Effector memory CD8-positive, alpha-beta T cell (primary cell): ENCODE measurements at places on chromosomes 1 and 21.

GRCh38 chr1:235588916-235589515 lies 60.6 kb downstream of the GNG4 start:
- no peak for DNase-seq
- H3K27ac ChIP-seq: no peak overlapping the region
- no peaks in the 10 kb centered on the region for H3K36me3 ChIP-seq
- H3K4me3 ChIP-seq: no peak overlapping the region

DNA sequence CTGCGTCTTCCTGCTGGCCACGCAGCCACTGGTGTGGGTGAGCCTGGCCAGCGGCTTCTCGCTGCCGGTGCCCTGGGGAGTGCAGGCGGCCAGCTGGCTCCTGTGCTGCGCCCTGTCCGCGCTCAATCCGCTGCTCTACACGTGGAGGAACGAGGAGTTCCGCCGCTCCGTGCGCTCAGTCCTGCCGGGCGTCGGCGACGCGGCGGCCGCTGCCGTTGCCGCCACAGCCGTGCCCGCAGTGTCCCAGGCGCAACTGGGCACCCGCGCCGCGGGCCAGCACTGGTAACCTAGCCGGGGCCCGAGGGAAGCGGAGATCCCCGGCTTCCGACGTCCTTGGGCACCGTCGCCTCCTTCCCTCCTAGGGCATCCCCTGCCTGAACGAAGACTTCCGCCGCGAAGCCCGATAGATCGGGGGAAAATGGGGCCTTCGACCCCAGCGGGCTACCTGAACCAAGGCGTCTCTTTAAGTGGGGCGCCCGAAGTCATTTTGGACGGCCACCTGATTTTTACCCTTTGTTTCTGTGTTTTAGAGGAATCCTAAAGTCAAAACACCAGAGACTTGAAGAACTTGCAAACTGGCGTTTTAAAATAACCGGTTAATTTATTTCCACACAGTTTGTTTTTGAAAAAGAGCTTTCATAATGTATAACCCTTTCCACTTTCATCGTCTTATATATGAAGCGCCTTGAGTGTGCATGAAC lies 2.0 kb downstream of the GPR88 start:
- no peak overlapping the region for H3K27ac ChIP-seq
- H3K36me3 ChIP-seq: peaks cover 8% of the 10 kb centered on the region
- H3K4me3 ChIP-seq: peak overlapping the region; percentile 75
- DNase-seq: no peak
- peaks cover 59% of the 10 kb centered on the region for H3K27me3 ChIP-seq

- no peaks in the 10 kb centered on the region for H3K27me3 ChIP-seq
- no peaks in the 10 kb centered on the region for H3K4me1 ChIP-seq
- H3K36me3 ChIP-seq: no peaks in the 10 kb centered on the region
These were observed 254.2 kb upstream of the ADAMTS5 start for GRCh38 chr21:27221077-27221476.

- no peak overlapping the region for H3K27ac ChIP-seq
- no peaks in the 10 kb centered on the region for H3K4me1 ChIP-seq
- no peak overlapping the region for H3K4me3 ChIP-seq
- peak; percentile 45 for DNase-seq
These were observed 24.5 kb downstream of the CLIC6 start for GRCh38 chr21:34693192-34693810.
